AG04450 (cell line): ENCODE measurements at places on chromosomes 11 and 22.

GRCh38 chr11:78397398-78397797, 20.2 kb downstream of the GAB2 start:
- DNase-seq, result no peak

- DNase-seq, result no peak
Observed at GRCh38 chr11:130209128-130209932, 49.7 kb downstream of the ST14 start.

GRCh38 chr11:80822308-80822707, 1381.5 kb upstream of the TENM4 start:
- DNase-seq, result no peak

DNA sequence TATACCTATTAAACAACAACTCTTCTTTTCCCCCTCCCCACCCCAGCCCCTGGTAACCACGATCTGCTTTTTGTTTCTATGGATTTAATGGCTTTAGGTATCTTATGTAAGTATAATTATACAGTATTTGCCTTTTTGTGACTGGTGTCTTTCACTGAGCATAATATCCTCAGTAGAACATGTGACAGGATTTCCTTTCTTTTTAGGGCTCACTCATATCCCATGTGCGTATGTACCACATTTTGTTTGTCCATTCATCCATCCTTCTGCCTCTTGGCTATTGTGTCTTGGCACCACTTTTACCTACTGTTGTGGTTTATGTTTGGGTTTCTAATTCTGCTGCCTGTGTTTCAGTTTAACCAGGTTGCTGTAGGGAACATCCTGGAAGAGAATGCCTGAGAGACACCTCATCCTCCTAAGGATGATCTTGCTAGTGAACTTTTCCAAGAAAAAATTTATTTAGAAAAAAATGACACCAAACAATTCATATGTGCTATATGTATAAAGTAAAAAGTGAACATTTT, 77.6 kb upstream of the SESN3 start:
- DNase-seq, result no peak

GRCh38 chr11:107043242-107044006, 25.1 kb upstream of the GUCY1A2 start:
- peak; percentile 77 for DNase-seq

GRCh38 chr11:47908198-47908597, 60.0 kb upstream of the NUP160 start:
- no peak for DNase-seq

DNA sequence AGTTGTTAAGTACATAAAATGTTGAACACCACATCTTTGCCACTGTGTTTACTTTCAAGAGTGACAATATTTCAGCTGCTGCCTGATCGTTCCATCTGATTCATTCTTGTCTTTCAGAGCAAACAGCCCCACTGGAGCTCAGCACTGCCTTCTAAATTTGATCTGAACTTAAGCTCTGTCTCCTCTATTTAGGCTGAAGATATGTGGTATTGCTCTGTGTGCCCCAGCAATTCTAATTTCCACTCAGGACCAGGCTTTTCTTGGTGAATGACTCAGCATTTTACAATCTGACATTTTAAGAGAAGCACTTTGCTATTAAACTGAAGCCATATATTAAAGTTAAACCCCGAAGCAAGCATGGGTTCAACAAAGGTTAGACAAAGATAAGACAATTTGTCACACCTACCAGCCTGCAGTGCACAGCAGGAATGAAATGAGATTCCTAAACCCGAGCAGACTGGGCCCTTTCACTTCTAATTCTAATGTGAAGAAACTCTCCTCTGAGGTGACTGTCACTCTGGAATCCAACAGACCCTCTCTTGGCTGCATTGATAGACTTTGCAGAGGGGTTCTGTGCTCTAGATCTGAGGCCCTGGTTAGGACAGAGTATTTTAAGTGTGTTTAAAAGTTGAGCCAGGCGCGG, 41.7 kb upstream of the PLET1 start:
- no peak for DNase-seq

DNA sequence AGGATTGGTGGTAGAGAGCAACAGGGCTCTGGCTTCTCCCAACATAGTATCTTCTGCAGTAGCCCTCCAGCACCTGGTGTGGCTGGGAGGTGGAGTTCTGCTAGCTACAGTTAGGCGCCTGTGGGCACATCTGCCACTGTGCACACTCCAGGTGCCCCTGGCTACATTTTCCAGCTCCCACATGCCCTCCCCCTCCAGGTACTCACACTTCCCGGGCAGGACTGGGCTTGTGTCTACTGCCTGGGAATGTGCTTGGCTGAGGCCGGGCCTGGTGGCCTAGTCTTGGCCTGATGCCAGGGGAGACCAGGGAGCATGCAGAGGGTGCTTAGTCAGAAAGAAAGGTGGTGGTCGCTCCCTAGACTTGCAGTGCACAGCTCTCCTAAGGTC, 15.8 kb downstream of the PHLDB1 start:
- DNase-seq, result no peak

GRCh38 chr22:19872779-19873137, 18.1 kb upstream of the GNB1L start:
- no peak for DNase-seq

- no peak for DNase-seq
Observed at GRCh38 chr11:121539000-121539399, 86.2 kb upstream of the SORL1-AS1 start.

DNA sequence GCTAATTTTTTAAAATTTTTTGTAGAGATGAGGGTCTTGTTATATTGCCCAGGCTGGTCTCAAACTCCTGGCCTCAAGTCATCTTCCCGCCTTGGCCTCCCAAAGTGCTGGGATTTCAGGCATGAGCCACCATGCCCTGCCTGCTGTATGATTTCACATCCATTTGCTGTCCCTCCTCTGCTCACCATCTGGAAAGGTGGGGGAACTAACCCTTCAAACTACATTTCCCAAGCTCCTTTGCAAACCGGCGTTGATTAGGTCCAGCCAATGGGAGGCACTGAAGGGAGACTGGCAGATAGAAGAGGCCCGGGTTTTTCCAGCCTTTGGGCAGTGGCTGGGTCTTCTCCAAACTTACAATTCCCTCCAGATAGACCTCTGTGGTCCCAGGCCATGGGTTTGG, 19.3 kb downstream of the RFPL1 start:
- DNase-seq, result no peak

- no peak for DNase-seq
Observed at GRCh38 chr11:126680131-126680530, 320.4 kb downstream of the KIRREL3 start.

- DNase-seq, result no peak
Observed at GRCh38 chr11:5486003-5486402, 2.5 kb upstream of the OR52D1 start.

- no peak for DNase-seq
Observed at GRCh38 chr22:23175817-23176644, 4.3 kb upstream of the BCR start.

DNA sequence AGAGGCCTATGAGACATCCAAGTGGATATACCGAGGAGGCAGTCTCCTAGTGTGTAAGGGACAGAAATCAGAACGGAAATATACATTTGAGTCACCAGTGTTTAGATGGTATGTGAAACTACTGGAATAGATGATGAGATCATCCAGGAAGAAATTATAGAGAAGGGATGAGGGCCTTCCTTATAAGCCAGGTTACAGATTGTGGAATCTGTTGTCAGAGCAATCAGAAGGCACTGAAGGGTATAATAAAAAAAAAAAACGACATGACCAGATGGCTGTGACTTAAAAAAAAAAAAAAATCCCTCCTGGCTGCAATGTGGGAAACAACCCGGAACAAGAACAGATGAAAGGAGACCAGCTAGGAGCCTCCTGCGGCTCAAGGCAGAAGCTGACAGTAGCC, 2.7 kb downstream of the MAJIN start:
- peak; percentile 7 for DNase-seq

- DNase-seq, result no peak
Observed at GRCh38 chr11:22341588-22341931, 3.4 kb downstream of the SLC17A6 start.

- DNase-seq, result no peak
Observed at GRCh38 chr22:30508216-30508615, 2.7 kb upstream of the SEC14L4 start.

GRCh38 chr11:118842369-118842768, 41.3 kb upstream of the CXCR5 start:
- no peak for DNase-seq

DNA sequence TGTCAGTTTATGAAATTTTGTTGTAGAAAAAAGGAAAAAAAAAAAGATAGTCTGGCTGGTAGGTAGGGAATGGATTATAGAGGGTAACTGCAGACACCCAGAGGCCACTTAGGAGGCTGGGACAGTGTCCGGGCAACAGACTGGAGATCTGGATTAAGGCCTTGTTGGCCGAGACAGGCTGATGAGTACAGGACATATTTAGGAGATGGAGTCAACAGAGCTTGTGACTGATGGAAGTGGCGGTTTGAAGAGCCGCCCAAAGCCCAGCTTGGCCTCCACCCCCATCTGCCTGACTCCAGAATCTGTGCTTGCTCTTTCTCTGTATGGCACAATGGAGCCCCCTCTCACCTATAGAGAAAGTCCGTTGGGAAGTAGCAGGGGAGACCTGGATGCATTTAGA, 7.6 kb downstream of the PLEKHB1 start:
- DNase-seq, result no peak

- no peak for DNase-seq
Observed at GRCh38 chr11:13333456-13333957, 55.9 kb downstream of the BMAL1 start.

DNA sequence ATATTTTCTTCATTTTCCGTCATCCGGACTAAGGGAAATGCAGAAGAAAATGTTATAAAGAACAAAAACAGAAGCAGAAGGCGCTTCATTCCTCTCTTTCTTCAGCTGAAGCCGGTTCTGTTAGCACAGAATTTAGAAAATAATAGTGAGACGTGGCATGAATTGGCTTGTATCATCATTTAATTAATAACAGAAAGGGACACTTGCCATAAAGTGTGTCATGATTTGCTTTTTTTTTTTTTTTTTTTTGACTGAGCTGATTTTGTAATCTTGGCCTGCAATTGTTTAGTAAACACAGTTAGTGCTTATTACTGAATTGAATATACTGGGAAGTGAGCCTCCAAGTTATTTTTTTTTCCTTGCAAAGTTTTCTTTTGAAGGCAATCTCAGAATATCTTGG, at the start of gene MMP27:
Gene MMP27 (minus strand): TSS at position 144 of the 400 bp plus-strand sequence. CDS start 55 bp downstream, at position 89.
- DNase-seq, result no peak

GRCh38 chr11:67640758-67641337, 1.3 kb upstream of the TBX10 start:
- DNase-seq, result no peak

DNA sequence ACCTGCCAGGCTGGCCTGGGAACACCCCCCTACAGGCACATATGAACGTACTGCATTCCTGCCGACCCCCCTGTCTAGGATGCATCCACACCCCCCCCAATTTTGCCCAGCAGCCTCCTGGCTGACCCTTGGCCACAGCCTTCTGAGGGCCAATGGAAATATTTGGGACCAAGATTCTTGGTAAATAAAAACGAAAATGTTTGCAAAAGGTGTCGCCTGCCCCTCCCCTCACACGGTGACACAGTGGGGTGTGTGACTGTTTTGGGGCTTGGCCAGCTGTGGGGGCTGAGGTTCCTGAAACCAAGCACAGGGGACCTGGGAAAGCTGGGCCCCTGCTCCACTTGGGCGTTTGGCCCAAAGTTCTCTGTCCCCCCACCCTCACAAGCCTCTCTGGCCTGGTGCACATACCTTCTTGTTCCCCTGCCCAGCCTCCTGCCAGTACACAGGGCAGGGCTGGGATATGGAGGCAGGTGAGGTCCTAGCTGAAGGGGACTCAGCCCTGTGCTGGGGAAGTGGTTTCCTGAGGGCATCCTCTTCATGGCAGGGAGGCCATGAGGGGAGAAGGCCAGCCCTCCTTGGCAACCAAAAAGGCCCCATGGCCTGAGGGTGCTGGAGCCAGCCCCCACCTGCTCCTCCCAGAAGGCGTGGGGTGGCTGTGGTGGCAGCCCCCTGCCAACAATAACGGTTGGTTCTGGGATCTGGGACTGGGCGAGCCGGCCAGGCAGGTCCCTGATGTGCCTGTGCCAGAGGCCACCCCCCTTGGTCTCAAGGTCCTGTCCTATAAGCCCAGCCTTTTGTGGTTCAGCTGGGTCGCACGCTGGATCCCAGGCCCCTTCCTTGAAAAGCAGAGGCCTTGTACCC, 2.1 kb upstream of the CRACR2B start:
- no peak for DNase-seq
